ENCODE measurements at places on chromosomes 16 and 17.

DNA sequence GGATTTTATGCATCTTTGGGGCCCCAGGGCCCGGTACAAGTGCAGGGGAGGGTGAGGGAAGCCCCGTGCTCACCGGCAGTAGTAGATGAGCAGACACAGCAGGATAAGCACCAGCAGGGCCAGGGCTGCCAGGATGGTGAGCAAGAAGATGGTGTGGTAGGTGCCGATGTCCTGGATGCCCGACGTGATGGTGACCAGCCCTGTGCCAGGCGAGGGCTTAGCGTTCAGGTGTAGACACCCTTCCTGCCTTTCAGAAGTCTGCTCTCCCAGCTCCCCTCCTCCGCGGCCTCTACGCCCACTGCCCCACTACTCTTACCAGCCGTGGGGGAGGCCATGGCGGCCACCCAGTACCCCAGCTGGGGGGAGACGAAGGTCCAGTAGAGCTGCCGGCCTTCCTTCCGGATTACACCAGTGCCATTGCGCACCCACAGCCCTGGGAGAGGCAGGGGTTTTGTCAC lies 8.0 kb downstream of the FAM171A2 start:
- DNase-seq, result no peak

- DNase-seq, result no peak
Observed at GRCh38 chr17:72407336-72407909, 286.6 kb downstream of the SOX9 start.

GRCh38 chr17:60330731-60331130 lies 61.2 kb downstream of the USP32 start:
- DNase-seq, result no peak

DNA sequence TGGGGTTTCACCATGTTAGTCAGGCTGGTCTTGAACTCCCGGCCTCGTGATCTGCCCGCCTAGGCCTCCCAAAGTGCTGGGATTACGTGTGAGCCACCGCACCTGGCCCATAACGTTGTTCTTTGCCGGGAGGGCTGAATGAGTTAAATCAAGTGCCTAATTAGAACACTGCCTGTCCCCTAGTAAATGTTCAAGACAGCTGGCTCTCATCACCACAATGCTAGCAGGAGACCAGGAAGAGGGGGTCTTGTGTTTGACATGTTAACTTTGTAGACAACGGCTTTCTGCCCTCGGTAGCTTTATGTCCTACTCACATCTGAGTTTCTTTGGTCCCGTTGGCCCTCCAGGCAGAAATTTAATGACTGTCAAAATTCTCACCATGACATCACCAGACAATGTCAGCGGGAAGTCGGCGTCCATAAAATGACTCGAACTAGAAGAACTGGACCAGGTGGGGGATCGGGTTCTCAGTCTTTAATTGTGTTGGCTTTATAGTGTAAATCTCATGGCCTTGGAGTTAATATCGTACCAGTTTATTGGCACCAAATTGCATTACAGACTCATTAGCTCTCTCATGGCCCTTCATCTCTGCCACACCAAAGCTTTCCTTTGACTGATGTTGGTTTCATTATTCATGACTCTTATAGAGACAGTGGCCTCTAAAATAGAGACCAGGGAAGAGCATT lies 11.4 kb upstream of the ITPRIPL2 start:
- DNase-seq, result no peak

DNA sequence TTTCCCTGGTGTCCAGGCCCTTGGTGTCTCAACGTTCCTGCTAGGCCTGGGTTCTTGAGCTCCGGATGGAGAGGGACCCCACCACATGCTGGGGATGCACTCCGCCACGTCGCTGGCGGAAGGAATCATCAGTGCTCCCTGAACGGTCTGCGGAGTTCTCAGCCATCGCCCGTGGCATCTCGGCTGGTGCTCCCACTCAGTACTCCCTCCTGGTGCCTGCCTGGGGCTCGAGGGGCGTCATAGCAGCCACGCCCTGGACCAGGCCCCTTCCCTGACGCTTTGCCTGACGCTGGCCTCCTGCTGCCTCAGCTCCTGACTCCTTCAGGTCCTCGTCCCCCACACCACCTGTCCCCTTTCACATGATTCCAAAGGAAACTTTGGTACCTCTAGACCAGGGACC lies 95.9 kb upstream of the CIBAR2 start:
- no peak for DNase-seq

GRCh38 chr17:77581480-77581879 lies 377.0 kb upstream of the TNRC6C start:
- DNase-seq, result no peak

GRCh38 chr16:84614623-84614967 lies 3.3 kb downstream of the COTL1 start:
- DNase-seq, result no peak

DNA sequence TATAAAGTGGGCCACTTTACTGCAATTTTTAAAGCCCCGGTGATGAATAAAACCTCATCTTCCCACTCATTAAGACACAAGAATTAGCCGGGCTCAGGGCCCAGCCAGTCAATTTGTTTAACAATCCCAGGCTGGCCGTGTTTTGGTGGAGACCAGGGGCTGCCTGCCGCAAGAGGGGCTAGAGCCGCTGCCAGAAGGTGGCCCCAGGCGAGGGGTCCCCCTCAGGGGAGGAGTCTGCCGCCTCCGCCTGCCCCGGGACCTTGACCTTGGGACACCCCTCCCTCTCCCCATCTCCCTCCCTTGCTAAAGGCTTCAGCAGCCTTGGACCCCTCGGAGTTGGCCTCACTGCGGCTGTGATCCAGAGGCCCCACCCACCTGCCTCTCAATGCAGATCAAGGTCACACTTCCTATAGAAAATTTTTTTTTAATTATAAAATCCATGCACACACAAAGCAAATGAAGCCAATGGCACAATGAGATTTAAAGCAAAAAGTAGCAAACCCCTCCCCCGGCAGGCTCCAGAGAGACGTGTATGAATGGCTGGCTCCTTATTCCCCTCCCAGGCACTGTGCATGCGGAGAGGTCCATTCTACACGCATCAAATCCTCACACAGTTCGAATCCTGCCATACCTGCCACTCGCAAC lies 23.0 kb upstream of the SLC38A10 start:
- DNase-seq, result no peak

- no peak for DNase-seq
Observed at GRCh38 chr17:3448059-3448665, 14.5 kb upstream of the OR1E2 start.

- DNase-seq, result no peak
Observed at GRCh38 chr16:52727441-52727840, 180.5 kb upstream of the TOX3 start.

GRCh38 chr17:19398301-19399181 lies 11.6 kb upstream of the MFAP4 start:
- DNase-seq, result no peak
